ENCODE measurements at places on chromosomes 4 and X. TPM values are rescaled to one million over a fixed set of nuclear protein-coding genes. Genes with fewer than 3 reads are reported as not detected.
A peak's percentile ranks its signal among the peaks of the same experiment; 100 is the strongest.

RTL5 gene
- 29.7 TPM for total RNA-seq

GRCh38 chr4:138428611-138429010 lies 186.5 kb upstream of the SLC7A11 start:
- no peak for DNase-seq

DNA sequence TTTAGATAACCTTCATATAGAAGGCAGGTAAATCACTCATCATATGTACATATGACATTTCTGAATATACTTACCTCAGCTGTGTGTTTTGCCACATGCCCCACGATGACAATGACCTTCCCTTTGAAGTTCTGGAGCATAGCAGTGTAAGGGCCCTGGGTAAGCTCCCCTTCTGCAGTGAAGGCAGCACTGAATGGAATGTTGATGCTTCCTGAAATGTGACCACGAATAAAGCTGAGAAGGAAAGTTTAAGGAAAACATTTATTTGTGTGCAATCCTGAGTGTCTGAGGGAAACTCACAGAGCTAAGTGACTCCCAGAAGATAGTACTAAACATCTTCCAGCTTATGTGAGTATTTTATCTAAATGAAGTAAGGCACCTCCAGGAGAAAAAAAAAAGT lies 200.1 kb downstream of the NPNT start:
- DNase-seq = no peak

GRCh38 chr4:176198316-176198903 lies 3.0 kb upstream of the SPATA4 start:
- no peak for DNase-seq

DNA sequence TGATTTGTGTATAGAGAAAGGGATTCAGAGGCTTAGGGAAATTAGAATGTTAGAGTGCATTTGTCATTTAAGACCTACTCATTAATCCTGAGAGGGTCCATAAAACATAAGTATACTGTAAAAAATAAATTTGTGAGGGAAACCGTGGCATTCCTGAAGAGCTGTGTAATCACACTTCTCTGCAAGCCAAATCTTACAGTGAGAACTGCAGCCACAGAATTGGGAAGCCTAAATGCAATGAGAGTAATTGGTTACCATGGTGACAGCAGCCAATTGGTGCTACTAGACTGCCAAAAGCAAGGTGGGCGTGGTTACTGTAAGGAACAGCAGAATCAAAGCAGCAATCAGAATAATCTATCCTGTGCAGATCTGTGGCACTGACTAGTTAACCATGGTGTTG lies 345.2 kb upstream of the GRID2 start:
- DNase-seq = peak; percentile 4

DNA sequence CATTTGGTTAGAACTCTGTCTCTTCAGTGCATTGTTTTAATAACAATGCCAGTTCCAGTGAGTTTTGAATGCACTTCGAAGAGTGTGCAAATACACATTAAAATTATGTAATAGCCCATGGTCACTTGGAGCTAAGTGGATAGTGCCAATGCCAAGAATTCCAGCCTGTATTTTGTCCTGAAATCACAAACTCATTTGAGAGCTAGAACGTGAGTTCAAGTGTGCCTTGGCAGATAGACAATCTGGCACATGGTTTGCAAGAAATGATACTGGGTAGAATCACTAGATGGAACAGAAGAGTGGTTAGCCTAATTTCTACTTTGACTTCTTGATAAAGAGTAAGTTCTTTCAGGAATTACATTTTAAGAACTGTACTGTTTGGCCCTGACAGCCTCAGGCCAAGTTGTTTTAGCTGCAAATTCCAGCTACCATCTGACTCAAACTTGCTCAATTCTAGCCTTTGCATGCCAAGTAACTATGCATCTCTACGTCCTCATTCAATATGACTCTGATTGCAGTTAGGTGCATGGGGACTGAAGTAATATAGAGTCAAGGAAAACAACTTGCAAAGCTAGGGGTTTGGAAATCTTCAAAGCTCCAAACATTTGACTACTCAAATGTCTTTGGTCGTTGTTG lies 131.9 kb upstream of the SMIM31 start:
- no peak for DNase-seq

DNA sequence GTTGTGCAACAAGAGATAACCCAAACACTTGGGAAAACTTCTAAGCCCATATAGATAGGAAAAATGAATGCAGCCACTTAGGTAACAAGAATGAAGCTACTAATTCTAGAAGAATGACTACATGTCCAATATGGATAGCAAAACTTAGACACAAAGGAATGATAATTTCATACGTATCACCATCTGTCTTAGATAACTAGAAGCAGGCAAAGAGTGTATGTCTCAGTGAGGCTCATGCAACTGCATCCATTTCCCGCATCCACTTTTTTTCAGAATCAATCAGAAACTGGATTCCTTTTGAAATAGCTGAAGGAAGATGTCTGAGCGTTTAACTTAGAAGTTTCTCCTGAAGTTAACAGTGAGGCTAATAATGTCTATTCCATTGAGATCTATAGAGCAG lies 408.7 kb upstream of the PITX2 start:
- no peak for DNase-seq

DNA sequence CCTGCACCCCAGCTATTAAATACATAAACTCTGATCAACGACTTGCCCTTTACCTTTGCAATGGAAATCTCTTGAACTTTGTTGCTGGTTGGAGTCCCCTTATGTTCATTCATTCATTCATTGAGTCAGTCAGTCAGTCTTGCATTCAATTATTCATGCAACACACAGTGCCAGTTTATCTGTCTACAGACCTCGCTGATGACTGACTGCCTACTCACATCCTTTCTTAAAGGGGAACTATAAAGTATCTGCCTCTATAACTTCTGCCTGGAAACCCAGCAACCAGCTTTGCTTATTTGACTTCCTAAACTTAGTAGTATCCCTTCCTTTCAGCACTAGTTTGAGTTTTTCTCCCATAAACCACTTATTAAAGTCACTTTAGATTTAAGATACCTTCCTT lies 620.8 kb upstream of the ADGRL3 start:
- no peak for DNase-seq

Measured in dorsolateral prefrontal cortex (tissue), 122 donors.